Panc1 (cell line): ENCODE measurements at places on chromosomes 7 and 10. TPM values are rescaled to one million over a fixed set of nuclear protein-coding genes. Genes with fewer than 3 reads are reported as not detected.
A peak's percentile ranks its signal among the peaks of the same experiment; 100 is the strongest.

GRCh38 chr7:94336009-94336408 lies 58.7 kb upstream of the COL1A2 start:
- no peak for DNase-seq
- no peak overlapping the region for H3K4me3 ChIP-seq
- H3K27me3 ChIP-seq: no peaks in the 10 kb centered on the region
- H3K27ac ChIP-seq: no peak overlapping the region
- H3K36me3 ChIP-seq: no peaks in the 10 kb centered on the region

DNA sequence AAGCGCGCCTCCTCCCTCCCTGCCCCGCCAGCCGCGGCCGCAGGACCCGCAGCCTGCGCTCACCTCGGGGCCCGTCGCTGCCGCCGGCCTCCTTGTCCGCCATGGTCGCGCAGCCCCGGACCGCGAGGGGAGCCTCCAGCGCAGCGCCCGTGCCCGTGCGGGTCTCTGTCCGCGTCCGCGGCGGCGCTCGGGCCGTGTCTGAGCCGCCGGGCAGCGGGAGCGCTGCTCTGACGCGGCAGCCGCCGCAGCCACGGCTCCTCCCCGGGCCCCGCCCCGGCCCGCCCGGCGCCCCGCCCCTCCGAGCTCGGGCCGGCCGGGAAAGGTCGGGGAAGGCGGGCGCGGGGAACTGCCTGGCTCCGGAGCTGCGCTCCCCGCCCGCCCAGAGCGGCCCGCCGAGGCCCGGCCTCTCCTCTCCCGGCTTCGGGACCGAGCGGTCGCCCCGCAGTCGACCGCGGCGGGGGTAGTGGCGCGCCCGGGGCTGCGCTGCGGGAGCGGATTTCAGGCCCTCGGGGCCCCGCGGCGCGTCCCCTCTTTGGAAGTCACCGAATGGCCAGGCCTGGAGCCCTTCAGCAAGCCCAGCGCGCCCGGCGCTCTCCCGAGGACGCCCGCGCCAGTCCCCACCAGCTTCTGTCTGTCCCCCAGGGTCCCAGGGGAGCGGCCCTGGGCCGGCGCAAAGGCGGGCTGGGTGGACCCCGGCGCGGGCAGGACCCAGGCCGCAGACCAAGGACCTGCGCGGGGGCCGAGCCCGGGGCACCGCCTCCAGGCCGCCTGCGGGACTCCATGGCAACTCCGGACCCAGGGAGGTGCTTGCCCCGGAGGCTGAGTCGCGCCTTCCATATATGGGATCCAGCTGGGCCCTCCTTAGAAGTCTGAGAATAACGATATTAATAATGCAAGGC lies at the start of gene HSPA12A:
TSS of gene HSPA12A (minus strand) at position 200 of the 899 bp plus-strand sequence. CDS start at position 103, 97 bp downstream.
- H3K4me1 ChIP-seq: peaks cover 5% of the 10 kb centered on the region; the same call in 1 of the 2 replicates
- DNase-seq: no peak
- H3K36me3 ChIP-seq: no peaks in the 10 kb centered on the region; the same call in 1 of the 2 replicates
- peak within 1 kb of the TSS; percentile 34; the same call in 1 of the 2 replicates for H3K27ac ChIP-seq
- H3K27me3 ChIP-seq: no peaks in the 10 kb centered on the region

DNA sequence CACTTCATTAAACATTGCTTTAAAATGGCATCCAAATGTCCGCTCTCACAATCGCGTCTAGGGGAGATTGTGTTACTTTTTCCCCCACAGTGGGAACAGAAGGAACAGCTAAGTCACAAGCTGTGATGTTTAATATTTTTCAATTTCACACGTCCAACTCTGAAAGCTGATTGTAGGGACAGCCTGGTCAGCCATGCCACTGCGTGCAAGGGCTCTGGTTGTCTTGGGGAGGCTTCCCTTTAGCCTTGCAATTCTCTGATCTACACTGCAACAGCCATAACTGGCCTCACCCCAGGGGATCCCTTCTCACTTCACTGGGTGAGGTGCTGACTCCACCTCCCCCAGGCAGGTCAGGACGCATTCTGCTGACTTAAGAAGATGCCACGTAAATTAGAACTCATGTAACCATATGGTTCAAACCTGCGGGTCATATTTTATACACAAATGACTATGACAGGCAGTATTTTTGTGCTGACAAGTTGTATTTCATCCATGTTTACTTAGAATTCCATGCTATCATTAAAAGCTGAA lies 425.2 kb upstream of the NFE2L3 start:
- H3K4me1 ChIP-seq: no peaks in the 10 kb centered on the region
- no peak overlapping the region for H3K27ac ChIP-seq
- H3K27me3 ChIP-seq: peaks cover 16% of the 10 kb centered on the region
- no peak overlapping the region for H3K4me3 ChIP-seq

The LIPN gene
- not detected for total RNA-seq

The CTBP2 gene
- 125 TPM for total RNA-seq

The PRLHR gene
- not detected for total RNA-seq
